Central memory CD8-positive, alpha-beta T cell (primary cell): ENCODE measurements at places on chromosomes 11 and 22.

- no peak for DNase-seq
These were observed 59.6 kb downstream of the ST3GAL4 start for GRCh38 chr11:126415128-126415527.

DNA sequence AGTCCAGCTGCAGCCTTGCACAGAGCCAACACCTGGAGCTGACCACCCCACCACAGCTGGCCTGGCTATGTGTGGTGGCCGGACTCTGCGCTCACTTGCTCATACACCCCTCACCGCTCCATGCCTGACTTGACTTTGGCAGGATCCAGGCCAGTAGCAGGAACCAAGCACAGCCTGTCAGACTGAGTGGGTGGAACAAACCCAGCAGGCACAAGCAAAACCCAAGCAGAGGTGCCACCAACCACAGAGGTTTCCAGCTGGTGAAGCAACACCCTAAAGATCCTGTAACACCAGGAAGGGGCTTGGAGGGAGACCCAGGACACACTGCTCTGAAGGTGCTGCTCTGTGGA is 44.9 kb upstream of the WNT11 start:
- no peak for DNase-seq

DNA sequence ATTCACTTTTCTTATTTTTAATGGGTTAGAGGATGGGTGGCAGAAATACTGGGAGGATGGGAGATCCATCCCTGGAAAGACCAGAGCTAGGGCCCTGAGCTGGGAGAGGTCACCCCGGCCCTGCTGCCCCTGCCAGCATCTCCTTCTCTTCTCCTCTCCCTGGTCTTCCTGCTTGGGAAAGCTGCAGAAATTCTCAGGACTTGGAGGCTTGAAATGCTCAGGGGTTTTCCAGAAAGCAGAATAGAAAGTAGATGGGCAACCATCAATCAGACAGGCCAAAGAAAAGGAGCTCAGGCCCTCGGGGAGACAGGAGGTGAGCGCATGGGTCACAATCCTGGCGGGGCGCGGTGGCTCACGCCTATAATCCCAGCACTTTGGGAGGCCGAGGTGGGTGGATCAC is 1.5 kb downstream of the APOBEC3H start:
- DNase-seq, result no peak

GRCh38 chr11:65917434-65918210 is 1.2 kb downstream of the C11orf68 start:
- DNase-seq, result no peak

GRCh38 chr11:114257621-114258558 is 38.3 kb upstream of the NNMT start:
- DNase-seq, result no peak

DNA sequence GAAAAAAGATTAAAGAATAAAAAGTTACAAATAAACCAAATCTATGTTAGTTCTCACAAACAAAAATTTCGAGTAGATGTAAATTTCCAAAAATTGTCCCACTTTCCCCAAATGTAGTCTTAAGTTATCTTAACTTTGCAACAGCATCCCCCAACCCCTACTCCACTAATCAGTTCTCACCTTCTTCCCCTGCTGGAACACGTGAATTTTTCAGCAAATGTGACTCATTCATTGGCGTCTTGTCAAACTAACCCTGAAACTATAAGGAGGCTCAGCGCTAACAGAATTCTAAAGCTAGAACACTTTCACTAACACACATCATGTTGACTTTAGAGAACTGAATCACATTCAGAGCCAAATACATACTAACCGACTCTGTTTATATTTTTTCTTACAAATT is 46.1 kb downstream of the PHF21A start:
- no peak for DNase-seq

GRCh38 chr11:47215366-47215910 is 664 bp downstream of the DDB2 start:
- no peak for DNase-seq

GRCh38 chr11:121929581-121929980 is 186.4 kb downstream of the BLID start:
- no peak for DNase-seq

- DNase-seq, result no peak
These were observed 105.0 kb downstream of the TRIM29 start for GRCh38 chr11:120032766-120033390.

DNA sequence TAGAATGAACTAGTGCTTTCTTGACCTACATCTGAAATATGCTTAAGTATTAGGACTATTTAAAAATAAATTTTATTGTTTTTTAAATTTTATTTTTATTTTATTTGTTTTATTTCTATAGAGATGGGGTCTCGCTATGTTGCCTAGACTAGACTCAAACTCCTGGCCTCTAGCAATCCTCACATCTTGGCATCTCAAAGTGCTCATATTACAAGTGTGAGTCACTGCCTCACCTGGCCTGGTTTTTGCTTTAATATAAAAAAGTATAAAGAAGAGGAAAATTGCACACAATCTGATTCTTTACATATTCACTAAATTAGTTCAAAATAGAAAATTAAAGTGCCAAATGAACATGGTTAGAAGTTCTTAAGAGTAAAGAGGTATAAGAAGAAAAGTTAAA is 37.5 kb downstream of the HEPHL1 start:
- DNase-seq, result no peak

GRCh38 chr22:38504731-38505540 is 1.2 kb downstream of the DDX17 start:
- peak; percentile 28 for DNase-seq

GRCh38 chr11:26162291-26162690 is 169.6 kb upstream of the ANO3 start:
- DNase-seq, result no peak

DNA sequence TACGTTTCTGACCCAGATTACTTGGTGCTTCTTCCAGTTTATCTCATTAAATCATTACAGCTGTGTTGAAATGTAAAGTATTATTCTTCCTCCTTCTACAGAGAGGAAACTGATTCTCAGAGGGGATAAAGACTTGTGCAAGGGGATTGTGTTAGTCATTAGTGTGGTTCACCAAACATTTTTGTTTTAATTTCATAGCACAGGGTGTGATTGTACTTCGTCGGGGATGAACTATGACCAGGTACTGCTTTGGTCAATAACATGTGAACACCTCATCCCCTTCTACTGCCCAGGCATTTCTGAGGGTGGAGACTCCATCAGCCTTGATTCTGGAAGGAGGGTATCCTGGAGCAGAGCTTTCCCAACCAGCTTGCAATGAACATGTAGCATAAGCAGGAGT is 120.2 kb upstream of the ALX4 start:
- no peak for DNase-seq

DNA sequence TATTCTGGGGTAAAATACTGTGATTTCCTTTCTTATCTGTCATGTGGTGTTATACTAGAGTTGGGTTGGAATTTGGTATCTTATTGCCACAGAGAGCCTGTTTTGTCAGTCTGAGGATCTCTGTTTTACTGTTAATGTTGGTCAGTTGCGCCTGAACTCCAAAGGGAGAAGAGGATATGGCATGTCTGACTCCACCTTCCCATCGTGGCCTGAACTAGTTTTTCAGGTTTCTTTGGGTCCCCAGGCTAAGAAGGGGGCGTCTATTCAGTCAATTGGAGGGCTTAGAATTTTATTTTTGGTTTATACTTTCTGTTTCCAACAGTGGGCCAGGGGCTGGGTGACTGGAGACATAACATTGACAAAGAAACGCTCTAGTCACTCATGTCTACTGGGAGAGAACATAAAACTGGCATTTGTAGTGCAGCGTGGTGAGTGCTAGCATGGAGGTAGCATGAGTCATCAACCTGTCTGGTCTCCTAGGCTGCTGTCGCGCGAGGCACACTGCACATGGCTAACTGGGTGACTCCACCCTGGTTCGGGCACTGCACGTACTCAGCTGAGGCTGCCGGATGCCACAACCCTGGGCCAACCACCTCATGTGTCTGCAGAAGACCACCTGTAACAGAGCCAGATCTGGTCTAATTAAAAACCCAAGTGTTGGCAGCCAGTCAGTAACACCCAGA is 120.1 kb upstream of the OR9Q1 start:
- no peak for DNase-seq

DNA sequence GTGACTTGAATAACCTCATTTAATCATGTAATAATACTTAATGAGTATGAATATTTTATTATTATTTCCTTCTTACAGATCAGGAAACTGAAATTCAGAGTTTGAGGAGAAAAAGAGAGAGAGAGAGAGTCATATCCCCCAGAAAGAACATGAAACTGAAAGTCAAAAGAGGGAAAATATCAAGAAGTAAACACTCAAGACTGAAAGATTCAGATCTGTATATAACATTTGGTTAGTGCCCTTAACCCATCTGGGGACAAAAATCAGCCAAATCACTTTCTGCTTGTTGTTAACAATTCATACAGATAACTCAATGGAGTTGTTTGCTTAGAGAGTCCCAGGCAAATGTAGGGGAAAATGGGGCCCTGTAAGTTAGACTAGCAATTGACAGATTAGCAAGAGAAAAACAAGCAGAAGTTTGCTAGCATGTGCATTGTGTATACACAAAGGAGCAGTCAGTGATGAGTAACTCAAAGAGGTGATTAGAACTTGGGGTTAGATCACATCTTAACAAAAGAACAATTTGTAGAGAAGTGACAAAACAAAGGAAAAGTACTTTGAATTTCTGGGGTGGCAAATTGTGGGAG is 25.9 kb upstream of the MMP13 start:
- no peak for DNase-seq

- DNase-seq, result no peak
These were observed 575.9 kb upstream of the CCDC90B start for GRCh38 chr11:83862033-83862432.

GRCh38 chr11:128133501-128133900 is 453.9 kb downstream of the ETS1 start:
- no peak for DNase-seq

DNA sequence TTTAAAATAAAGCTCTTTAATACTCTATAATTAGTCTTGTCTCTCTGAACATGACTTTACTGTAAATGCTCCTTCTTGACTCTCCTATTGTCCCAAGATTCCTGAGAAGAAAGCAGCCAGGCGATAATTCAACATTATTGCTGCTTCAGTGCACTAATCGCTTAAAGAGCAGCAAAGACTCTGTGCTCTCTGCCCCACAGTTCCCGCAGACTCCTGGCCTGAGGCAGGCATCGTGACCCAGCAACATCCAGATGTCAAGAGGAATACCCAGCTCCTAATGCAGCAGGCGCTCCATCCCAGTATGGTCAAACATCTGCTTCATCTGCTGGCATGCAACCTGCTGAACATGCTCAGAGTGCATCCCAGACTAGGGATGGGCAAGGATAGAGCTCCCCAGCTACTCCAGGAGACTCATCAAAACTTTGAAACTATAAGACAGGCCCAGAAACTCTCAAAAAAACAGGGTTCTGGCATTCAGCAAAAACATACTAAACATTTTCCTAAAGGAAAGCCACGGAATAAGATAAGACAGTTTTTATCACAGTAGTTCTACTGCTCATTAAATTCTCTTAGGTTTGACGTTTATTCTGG is 270.0 kb downstream of the SOX6 start:
- DNase-seq, result no peak

DNA sequence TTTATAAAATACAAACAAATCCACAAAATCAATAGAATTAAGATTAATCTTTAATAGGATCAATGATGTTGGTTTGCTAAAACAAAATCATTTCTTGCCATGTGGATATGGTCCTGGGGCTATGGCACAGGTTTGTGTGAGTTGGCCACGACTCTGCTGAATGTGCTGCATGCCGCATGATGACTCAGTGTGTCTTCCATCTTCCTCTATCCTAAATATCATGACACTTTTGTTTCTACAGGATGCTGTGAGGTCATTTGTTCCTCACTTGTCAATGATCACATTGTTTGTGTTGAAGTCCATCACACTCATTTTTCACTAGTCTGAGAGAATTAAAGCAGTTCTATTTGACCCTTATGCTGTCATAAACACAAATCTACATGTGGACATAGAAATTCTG is 167.2 kb upstream of the ZBED5 start:
- DNase-seq, result no peak

DNA sequence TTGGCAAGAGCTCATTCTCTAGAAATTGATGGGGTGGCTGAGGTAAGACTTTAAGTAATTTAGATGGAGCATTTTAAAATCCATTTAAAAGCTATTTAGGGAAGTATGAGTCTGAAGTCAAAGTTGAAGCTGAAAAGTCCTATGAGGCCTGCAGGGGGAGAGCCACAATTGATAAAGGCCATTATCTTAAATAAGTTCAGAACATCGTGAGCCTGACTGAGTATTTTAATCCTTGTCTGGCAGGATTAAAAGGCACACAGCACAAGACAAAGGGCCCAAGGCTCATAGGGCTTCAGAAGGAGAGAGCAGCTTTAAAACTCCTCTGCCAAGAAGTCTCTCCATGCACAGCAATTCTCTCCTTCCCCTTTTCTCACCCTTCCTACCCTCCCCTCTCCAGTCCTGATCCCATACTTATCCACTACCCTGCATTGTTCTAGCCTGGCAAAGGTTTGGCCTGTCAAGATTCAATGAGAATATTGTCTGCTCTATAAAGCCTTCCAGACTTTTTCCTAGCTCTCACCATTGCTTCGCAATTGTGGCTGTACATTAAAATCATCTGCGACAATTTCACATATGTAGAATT is 1312.9 kb downstream of the FAM181B start:
- no peak for DNase-seq

- DNase-seq, result no peak
These were observed 44.4 kb upstream of the CARD18 start for GRCh38 chr11:105183987-105184386.
